Stimulated activated CD8-positive, alpha-beta memory T cell treated with anti-CD3 and anti-CD28 coated beads, Interleukin-7, amount 100 ng/mL, for 1 hour (primary cell): ENCODE measurements at places on chromosomes 12 and 14.

DNA sequence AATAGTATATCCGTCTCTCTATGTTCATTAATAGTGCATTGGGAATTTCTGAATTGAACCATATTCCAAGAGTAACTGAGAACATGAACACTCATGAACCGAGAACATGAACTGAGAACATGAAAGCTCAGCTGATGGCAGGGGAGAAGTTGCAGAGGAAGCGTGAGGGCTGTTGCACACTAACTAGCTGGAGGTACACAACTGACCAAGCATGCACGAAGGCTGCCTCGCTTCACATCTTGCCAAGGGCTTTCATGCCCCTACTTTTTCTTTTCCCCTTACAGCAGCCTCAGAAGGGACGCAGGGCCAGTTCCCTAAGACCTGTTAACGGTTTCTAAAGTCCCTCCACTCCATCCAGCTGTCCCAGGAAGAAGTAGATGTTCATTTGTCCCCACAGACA lies 4.3 kb downstream of the RNASE1 start:
- DNase-seq: no peak

GRCh38 chr12:20490213-20490612 lies 121.9 kb downstream of the PDE3A start:
- DNase-seq: no peak

DNA sequence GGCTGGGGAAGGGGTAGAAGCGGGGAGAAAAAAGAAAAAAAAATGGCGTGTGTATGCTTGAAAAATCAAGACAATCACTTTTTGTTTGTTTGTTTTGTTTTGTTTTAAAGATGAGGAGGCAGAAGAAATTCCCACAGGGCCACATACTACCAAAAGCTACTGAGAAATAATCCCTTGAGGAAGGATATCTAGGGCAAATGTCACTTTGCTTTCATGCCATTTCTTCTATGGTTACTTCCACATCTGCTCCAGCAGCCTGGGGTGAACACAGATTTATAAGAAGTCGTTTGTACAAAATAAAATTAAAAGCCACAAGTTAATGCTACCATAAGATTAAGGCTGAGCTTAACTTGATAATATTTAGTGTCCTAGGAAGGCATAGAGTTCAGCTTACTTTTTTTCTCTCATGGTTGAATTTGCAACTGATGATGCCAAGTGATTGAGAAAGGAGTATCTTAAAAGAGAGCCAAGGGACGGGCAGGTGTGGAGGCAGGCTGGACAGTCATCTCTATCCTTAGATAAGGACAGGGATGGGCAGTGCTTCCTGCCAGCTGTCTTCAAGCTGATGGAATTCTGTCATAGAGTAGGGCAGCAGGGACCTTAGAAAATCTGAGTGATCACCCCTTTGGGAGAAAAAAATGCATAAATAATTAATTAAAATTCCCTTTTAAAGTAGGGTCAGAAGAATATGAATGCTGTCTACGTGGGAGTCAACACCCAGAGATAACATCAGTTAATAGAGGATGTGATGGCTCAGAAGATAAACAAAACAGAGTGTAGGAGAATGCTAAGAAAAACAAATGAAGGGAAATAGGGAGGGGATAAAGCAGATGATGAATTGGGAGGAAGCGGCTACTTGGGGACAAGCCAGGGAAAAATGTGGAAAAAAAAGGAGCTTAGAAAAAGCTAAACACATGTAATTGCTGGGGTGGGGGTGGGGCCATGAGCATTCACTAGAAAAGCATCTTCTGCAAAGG lies 57.1 kb downstream of the DYRK2 start:
- DNase-seq: no peak

- DNase-seq: no peak
These were observed 4.9 kb upstream of the WIF1 start for GRCh38 chr12:65125975-65126374.

DNA sequence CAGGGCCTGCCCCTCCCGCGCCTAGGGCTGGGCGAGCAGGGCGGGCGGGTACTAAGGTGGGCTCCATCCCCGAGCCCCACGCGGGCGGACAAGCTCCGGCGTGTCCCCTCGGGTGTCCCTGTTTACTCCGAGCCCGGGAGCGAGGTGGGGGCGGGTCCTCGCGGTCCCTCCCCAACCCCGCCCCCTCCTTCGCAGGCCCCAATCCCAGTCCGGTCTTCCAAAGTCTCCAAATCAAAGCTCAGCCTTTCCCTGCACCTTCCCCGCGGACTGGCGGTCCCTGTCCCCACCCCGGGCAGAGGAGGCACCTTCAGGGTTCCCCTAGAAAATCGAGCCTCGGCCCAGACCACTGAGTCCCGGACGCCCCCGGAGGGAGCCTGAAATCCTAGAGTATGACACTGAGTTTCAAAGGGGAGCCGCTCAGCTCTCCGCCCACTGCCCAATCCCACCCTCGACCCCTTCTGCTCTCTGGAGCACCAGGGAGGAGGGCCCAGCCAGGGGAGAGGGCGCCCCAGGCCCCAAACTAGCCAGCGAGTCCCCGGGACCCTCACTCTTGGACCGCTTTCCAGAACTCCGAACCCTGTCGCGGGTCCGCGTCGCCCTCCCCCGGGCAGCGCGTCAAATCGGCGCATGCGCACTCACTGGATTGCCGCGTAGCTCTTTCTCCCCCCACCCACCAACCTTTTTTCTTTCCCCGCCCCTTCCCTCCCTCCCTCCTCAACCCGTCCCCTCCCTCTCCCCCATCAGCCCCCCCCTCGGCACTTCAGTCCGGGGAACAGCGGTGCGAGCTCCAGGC lies at the start of gene LRP1:
Gene LRP1, plus strand, starts transcription at position 758 of the 793 bp plus-strand sequence. CDS start 482 bp downstream, outside the sequence.
- DNase-seq: peak; percentile 66

DNA sequence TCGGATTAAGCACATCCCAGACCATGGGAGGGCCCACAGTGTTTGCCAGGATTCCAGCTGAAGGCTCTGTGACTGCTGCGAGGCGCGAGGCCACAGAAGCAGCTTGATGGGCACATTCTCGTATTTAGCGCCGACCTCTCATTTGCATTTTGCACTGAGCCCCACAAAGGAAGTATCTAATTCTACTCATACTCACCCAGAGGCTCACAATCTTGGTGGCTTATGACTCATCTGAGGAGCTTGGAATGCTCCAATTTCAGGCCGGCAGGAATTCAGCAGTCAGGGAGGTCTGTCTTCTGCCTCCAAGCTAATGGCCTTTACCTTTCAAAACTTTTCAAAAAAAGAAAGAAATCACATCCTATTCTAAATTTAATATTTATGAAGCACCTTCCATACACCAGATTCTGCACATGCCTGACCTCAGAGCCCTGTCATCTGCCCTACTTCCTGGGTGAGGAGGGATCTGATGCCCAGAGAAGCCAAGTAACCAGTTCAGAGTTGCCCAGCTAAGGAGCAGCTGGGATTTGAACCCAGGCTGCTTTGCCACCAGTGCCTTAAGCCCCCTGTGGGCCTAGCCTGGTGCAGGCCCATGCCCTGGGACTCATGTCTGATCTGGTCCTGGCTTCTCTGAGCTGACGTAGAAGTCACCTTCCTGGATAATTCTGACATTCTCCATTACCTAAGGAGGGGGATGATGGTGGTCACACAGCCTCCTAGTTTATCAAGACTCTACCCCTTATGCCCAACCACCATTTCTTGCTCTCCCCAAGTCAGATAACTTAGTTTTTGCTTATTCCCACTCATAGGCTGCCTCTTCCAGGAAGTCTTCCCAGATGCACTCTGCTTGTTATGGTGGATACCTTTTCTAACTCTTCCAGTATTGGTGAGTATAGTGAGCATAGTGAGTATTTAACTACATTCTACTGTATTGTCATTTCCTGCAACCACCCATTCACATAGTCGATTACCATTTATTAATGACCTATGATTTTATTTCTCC lies 198.9 kb downstream of the RBM19 start:
- DNase-seq: no peak

DNA sequence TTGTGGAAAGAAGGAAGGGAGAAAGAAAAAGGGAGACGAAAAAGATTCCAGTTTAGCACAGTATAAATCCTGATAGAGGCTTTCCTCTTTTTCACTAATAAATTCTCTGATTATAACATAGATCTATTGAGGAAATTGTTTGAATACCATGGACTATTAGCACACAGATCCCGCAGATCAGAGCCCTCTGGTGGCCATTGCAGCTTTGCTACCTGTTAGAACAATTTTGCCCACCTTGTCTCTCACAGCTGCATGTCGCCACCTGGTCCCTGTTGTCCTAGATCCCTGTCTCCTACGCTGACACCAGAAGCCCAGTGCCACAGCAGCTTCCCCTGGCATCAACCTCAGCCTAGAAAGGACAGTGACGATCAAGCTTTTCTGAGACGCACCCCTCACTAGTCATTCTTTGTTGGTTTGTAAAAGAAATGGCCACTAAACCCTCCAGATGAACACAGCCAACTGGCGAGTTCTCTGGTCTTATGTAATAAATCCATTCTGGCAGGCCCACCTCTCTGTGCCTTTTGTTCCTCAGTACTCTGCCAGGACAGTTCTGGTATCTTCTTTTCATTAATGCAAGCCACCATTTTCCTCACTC lies 9.9 kb downstream of the GPHB5 start:
- no peak for DNase-seq

- DNase-seq: no peak
These were observed 49.4 kb downstream of the VWF start for GRCh38 chr12:6074979-6075585.

GRCh38 chr14:88426271-88426670 lies 40.8 kb downstream of the SPATA7 start:
- no peak for DNase-seq

DNA sequence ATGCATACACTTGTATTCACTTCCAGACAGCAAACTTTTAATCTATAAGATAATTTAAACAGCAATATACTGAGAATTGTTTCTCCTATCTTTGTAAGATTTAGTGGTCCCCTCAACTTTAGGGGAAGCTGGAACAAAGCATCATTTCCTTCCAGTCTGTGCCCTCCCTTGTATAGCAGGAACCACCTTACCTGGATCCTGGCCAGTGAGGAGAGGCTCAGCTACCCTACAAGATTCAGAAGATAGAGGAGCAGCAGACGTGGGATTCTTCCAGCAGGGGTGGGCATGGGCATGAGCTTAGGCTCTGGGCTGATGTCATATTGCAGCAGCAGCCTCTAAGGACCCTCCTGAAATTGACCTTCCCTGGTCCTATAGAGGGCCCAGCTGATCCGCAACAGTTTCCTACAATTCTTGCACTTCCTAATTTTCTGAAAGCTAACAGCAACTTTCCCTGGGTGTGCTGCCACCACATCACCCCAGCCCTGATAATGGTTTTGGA lies 21.3 kb downstream of the MOK start:
- DNase-seq: no peak

DNA sequence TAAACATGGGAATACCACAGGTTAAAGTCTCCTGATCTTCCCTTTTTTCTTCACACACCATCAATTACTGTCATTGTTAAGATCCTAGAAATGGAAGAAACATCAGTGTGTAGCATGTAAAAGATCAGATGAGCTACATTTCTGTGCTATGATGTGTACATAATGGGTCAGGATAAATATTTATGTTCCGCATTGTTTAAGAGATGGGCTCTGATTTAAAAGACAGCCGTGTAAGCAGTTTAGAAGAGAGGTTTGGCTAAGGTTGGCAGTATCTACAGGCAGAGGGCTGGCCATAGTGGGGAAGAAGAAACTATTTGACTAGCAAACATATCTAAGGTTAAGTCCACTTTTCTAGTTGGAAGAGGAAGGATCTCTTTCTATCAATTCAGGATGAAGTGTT lies 49.4 kb downstream of the LRRC9 start:
- DNase-seq: no peak

GRCh38 chr12:92558215-92558773 lies 144.5 kb upstream of the PLEKHG7 start:
- no peak for DNase-seq

GRCh38 chr14:42872786-42873185 lies 1266.1 kb downstream of the LRFN5 start:
- no peak for DNase-seq

DNA sequence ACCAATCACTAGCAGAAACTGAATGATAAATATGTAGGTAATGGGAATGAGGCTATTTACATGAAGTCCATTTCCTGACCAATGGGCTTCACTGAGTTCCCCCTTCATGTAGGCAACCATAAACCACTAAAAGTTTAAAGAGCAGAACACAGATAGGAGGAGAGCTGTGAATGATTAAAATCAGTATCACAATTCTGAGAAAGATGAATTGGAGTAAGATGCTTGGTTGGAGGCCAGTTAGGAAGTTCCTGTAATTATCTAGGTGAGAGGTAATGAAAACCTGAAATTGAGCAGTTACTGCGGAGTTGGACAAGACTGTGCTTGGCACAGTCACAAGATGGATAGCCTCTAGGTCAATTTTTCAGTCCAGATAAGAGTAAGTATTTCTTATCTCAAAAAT lies 56.6 kb downstream of the GALNT4 start:
- DNase-seq: no peak

- DNase-seq: no peak
These were observed 167.9 kb downstream of the FSCB start for GRCh38 chr14:44339231-44339630.

- DNase-seq: no peak
These were observed 198.4 kb downstream of the NELL2 start for GRCh38 chr12:44677724-44678123.
